ENCODE measurements at places on chromosomes 3 and 15.

DNA sequence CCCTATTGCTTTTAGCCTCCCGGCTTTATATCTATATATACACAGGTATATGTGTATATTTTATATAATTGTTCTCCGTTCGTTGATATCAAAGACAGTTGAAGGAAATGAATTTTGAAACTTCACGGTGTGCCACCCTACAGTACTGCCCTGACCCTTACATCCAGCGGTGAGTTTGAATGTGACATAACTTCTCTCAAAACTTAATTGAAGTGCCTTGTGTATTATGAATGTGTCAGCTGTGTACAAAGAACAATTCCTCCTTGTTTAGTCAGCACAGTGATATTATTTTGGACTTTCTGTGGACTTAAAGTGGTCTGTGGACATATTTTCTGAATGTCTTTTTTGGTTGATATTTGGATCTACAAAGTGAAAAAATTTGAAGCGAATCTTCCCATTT lies 220 bp downstream of the TP63 start:
- DNase-seq, result no peak

DNA sequence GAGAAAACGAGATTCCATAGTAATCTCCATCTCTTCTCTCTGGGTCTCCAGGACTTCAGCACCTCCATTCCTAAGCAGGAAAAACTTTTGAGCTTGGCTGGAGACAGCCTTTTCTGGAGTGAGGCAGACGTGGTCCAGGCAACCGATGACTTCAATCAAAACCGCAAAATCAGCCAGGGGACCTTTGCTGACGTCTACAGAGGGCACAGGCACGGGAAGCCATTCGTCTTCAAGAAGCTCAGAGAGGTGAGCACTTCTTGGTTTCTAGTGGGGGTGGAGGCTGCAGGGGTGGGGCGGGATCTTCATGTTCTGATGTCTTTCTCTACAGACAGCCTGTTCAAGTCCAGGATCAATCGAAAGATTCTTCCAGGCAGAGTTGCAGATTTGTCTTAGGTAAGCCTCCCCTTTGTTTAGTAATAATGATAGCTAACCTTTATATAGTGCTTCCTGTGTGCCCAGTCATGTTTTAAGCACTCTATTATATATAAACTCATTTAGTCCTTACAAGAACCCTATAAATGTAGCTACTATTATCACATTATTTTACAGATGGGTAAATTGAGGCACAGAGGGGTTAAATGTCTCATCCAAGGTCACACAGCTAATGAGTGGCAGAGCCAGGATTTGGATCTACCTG lies 35.0 kb upstream of the TATDN2 start:
- peak; percentile 24 for DNase-seq

DNA sequence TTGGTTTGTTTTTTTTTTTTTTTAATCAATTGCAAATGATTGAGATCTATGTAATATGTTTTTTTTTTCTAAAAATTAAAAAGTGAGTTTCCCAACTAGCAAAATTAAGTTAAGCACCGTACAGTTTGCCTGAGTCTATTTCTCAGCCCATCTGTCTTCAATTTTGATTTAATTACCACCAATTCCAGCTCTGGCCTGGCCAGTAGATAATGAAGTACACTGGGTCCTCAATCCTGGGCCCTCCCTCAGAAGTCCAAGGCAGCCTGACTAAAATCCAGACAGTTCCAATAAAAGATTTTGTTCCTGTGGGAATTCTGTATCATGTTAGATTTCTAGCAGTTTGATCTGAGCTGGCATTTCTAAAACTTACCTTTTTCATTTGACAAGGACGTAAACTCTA lies 887.2 kb downstream of the NAALADL2 start:
- DNase-seq, result no peak

GRCh38 chr3:66565301-66565700 lies 64.5 kb upstream of the LRIG1 start:
- DNase-seq, result no peak

DNA sequence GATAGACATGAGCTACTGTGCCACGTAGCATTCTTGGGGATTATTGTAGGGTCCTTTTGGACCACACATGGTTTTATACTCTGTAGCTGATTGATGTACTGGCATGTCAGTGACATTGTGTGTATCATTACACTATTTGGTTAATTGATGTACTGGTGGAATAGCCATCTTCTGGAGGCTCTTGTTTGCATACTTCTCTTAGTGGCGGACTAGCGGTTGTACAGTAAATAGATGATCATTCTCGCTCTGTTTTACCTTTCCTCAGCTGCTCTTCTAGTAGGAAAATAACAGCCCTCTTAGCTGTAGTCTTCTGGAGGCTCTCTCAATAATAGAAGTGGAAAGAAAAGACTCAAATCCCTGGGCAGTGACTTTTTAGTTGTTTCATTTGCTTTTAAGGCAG lies 24.8 kb downstream of the IGF1R start:
- no peak for DNase-seq

- no peak for DNase-seq
These were observed 28.5 kb downstream of the MFSD1 start for GRCh38 chr3:158830391-158830790.

DNA sequence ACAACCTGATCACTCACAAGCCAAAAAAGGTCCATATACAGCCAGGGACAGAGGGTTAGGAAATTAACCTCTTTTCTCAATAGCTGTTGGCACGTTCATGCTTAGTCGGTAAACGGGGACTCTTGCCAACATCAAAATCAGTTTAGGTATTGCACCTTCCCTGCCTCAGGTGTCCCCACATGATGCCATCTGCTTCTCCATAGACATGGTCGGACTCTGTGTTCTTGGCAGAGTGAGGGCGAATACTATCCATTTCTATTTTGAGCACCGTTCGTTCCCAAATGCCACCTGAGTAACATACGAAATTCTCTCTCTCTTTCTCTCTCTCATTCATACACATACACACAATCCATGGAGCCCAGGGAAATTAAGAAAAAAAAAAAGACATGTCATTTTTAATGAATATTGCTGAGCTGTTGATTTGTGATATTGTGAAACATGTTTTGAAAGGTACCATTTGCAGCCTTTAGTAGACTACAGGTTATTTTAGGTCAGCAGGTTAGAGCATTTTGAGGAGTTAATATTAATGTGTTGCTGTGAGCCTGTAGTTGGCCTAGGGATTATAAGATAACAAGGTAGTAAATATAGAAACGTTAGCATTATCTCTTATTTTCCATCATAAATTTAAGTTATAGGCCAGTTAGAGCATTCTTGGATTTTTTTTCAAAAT lies 78.5 kb downstream of the GHSR start:
- DNase-seq, result no peak

DNA sequence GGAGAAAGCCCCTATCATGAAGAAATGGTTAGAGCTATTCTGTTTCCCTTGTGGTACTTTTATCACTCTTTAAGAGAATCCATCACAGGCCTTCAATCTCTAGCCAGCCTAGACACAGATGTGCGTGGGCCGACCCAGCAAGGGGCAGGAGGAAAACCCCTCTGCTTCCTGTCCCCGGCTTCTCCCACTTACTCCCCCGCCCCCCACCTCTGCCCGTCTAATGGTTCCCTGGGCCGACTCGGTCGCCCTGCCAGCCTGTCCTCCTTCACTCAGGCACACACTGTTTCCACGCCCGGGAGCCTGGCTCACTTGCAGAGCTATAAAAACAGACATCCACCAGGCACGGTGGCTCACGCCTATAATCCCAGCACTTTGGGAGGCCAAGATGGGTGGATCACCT lies 58.3 kb upstream of the TFRC start:
- no peak for DNase-seq

DNA sequence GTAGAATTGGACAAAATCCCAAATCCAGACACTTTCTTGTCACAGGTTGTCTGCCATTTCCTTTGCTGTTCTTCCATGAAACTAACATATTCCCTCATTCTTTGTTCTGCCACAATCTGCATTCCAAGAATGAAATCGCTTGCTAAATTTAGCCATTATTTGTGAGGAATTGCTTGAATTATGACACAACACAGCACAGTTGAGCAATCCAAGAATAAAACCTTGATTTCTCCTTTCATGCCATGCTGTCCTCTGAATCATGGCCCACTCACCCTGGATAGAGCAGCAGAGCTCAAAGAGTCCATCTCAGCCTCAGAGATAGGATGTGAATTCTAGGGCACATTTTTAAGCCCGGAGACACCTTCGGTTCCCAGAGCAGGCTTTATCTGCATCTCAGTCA lies 35.2 kb upstream of the GREM1 start:
- no peak for DNase-seq

DNA sequence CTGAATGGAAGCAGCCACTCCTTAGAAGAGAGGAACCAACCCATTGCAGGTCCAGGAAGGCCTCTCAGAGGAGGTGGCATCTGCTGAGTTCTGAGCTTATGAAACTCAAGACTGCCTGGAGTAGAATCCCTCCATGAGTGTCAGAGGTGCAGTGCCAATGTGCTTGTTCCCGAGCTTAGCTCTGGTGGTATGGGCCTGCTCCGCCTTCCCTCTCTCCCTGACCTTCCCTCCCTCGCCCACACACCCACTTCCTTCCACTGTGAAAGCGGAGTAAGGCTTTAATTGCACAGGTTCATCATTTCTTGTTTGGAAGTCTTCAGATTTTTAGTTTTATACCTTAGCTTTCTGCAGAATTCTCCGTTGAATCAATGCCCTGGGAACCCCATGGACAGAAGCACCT lies 208.0 kb upstream of the BHLHE40 start:
- no peak for DNase-seq

Measured in germinal center (tissue), 1 donor.